NCI-H1694 (cell line): ENCODE measurements at places on chromosomes 2 and 18.

GRCh38 chr2:45869165-45869501 is 217.7 kb downstream of the PRKCE start:
- no peak for DNase-seq

DNA sequence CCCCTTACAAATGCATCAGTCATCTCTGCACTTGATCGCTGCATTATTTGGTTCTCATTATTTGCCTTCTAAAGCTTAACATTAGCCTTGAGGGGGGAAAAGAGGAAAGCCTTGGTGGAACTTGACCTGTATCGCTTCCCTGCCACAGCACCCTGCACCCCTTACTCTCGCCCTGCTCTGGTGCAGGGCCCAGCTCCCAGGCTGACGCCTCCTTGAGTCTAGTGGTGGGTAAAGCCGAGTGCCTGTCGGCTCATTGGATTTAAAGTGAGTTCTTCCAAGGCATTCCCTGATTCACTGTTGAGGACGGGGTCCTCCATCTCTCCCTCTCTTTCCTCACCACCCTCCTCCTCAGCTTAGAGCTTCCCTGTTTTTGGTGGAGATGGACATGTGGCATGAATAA is 145.0 kb upstream of the GYPC start:
- no peak for DNase-seq

DNA sequence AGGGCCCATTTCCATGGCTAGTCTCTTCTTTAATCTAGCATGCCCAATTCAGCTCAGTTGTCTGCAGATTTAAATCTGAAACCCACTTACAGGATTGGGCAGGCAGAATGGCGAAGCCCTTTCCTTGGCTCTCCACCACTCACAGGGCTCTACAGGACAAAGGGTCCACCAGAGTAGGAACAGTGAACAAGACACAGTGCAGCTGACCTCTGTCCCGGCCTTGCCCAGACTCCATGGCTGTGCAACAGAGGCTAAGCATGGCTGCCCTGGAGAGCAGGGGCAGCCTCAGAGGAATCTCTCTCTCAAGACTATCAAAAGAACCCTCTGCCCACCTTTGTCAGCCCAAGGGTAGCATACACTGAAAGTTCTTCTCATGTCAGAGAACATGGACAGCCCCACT is 9.7 kb upstream of the ATP6V1B1 start:
- DNase-seq: no peak

- DNase-seq: no peak
Observed at GRCh38 chr2:86747711-86748639, 27.9 kb downstream of the RMND5A start.

GRCh38 chr2:74076074-74076470 is 71.6 kb downstream of the BOLA3 start:
- no peak for DNase-seq

GRCh38 chr18:78818495-78818894 is 161.1 kb upstream of the SALL3 start:
- no peak for DNase-seq

GRCh38 chr2:66897181-66897580 is 462.3 kb downstream of the MEIS1 start:
- no peak for DNase-seq

GRCh38 chr2:67835266-67835665 is 227.5 kb downstream of the C1D start:
- DNase-seq: no peak

GRCh38 chr2:236687296-236687965 is 117.8 kb downstream of the ACKR3 start:
- no peak for DNase-seq

GRCh38 chr2:26185304-26185928 is 12.5 kb downstream of the GAREM2 start:
- no peak for DNase-seq

GRCh38 chr2:53695575-53695974 is 72.0 kb upstream of the CHAC2 start:
- no peak for DNase-seq

GRCh38 chr18:48552130-48552529 is 13.3 kb downstream of the CTIF start:
- no peak for DNase-seq

DNA sequence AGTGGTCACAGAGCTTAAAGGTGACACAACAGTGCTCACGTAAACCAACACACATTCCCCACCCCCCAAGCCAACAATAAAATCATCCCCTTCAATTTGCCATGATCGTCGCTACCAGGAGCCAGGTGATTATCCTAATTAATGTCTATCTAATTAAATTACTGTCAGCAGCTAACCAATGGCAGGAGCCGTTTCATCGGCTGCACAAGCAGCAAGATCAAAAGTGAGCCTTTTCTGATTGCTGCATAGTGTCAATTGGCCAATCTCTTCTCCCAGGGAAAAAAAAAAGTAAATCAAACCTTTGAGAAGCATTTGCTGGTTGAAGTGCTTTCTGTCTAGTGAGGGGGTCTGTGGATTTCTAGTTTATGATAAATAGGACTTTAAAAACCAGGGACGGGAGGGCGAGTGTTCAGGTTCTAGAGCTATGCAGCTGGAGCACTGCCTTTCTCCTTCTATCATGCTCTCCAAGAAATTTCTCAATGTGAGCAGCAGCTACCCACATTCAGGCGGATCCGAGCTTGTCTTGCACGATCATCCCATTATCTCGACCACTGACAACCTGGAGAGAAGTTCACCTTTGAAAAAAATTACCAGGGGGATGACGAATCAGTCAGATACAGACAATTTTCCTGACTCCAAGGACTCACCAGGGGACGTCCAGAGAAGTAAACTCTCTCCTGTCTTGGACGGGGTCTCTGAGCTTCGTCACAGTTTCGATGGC is at the start of gene TBR1:
Gene TBR1, plus strand, starts transcription at position 311 of the 721 bp plus-strand sequence. Its CDS starts 114 bp downstream, at position 425.
- no peak for DNase-seq

DNA sequence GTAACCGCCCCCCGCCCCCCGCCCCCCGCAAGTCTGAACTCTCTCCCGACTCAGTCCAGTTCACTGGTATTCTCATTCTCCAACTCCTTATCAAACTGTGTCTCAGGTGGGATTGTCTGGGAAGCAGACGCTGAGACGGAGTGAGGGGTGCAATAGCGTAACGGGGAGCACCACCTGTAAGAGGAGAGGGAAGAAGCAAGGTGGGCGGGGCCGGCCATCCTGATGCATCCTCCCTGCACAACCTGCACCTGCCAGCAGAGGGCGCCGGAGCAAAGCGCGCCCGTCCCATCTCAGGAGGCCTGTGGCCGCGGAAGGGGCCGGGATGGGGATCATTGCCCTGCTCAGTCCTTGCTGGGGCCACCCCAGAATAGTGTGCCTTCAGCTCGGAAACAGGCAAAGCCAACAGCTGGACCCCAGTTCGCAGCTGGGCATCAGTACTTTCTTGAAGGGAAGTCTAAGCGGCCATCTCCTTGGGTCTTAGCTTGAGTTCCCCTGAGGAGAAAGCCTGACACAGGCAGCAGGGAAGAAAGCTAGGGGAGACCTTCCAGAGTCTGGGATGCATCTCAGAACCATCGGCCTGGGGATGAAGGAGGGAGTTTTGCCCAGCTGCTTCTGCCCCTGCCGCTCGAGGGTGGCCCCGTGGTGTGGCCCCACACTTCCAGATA is 208.0 kb downstream of the TFCP2L1 start:
- no peak for DNase-seq

- no peak for DNase-seq
Observed at GRCh38 chr2:15737314-15738224, 145.9 kb downstream of the DDX1 start.

DNA sequence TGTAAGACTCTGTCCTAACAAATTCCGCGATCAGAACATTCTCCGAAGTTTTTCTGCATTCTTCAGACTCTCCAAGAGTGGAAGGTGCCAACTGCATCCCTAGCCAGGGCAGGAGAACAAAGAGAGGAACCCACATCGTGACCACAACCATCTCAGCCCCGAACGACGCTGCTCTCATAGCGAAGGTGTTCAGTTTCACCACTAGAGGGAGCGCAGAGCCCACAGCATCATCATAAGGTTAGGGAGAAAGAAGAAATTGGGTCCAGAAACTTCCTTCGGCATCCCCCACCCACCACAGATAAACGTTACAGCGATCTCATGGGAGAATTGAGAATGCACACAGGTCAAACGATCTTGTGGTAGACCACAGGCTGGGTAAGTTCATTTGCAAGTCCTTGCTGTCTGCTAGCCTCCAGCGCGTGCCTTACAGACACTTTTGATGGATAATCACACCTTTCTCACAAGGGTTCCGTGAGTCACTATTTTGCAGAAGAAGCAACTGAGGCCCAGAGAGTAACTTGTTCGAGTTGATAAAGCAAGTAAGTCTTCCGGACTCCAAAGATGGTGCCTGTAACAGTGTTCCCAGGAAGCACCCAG is 53.7 kb upstream of the ARL4C start:
- DNase-seq: peak; percentile 45
